ENCODE measurements at places on chromosomes 3 and 15.

DNA sequence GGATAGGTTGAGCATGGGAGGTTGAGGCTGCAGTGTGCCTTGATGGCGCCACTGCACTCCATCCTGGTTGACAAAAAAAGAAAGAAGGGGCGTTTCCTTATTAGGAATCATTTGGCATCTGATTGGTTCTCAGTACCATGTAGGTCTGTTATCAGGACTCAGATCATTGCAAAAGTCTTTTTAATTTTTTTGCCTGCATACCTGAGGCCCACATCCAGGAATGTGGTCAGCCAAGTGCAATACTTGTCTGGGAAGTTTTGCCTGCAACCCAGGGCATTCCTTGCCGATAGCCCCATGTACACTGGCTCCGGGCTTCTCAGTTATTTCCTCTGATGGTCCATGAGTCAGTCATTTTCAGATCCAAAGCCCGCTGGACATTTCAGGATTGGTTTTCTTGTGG, 50.1 kb upstream of the CRTC3 start:
- peaks cover 93% of the 10 kb centered on the region for H3K36me3 ChIP-seq
- no peaks in the 10 kb centered on the region for H3K4me1 ChIP-seq
- H3K4me3 ChIP-seq: no peak overlapping the region

DNA sequence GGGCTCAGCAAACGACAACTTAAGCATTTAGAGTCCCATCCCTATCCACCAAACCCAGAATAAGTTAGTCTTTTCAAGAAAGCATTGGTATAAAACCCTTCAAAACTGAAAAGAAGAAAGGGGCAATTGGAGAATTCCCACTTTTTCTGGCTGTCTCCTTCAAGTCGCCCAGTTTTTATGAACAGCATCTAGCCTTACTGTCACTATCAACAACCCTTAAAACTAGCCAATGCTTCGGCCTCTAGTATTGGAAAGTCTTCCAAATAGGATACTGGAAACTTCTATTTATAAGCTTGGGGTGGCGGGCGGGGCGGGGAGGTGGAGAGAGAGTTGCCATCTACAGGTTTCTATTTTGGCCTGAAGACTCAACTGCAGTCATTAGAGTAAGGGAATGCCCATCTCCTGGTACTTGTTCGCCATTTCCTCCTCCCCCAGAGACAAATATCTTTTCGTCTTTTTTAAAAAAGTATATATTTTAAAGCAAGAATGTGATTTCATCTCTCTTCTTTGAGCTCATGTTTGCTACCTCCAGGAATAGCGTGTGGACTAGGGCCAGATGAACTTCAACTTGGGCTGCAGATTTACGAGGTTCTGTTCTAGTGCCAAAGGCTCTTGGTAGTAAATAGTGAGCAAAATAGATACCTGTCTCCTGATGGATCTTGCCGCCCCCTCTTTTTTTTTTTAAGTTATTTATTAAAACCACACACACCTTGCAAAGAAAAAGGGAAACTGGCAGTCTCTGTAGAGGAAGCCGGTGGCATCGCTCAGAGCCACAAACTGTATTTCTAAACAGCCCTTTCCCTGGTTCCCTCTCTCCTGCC, 2.7 kb downstream of the BCL6 start:
- H3K36me3 ChIP-seq: no peaks in the 10 kb centered on the region
- H3K27me3 ChIP-seq: peaks cover 34% of the 10 kb centered on the region
- no peak overlapping the region for H3K4me3 ChIP-seq
- DNase-seq: no peak
- H3K27ac ChIP-seq: no peak overlapping the region
- no peaks in the 10 kb centered on the region for H3K4me1 ChIP-seq

DNA sequence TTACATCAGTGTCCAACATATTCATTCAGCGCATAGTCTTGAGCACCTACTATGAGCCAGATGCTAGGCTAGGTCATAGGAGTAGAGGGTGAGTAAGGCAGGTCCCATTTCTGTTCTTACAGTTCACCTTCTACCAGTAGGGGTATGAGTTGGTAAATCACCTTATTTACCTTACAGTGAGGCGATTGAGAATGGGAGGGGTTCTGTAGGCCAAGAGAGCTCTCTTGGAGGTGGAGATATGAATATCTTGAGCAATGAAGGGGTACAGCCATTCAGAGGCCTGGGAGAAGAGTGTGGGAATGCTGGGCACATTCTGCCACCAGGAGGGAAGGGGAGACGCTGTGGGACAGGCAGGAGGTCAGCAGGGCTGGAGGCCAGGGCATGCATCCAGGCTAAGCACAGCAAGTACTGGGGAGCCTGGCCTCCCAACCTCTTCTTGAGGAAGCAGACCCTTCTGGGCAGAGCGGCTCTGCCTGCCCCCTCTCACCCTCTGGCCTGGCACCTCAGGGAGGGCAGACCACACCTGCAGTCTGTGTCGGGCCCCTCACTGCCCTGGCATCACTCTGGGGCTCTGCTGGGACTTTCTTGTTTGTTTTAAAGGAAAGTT, 123.4 kb downstream of the EEFSEC start:
- H3K4me1 ChIP-seq: peaks cover 41% of the 10 kb centered on the region
- no peaks in the 10 kb centered on the region for H3K36me3 ChIP-seq
- no peak overlapping the region for H3K4me3 ChIP-seq
- peak; percentile 49 for DNase-seq
- H3K27ac ChIP-seq: no peak overlapping the region

DNA sequence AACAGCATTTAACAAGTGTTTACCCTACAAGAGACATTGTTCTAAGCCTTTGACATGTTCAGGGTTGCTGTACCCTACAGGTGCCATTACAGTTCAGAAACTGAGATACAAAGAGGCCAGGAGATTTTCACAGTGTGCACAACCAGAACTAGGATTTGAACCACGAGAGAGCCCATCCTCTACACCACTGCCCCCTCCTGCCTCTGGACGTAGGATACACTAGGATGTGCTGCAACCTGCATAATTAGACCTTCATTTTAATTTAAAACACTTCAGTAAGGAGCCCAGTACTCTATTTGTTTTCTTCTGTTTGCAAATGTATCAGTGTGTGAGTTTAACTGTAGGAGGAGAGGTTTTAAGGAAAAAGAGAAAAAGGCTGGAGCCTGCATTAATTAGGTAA, 123.1 kb upstream of the RARB start:
- no peaks in the 10 kb centered on the region for H3K27me3 ChIP-seq
- no peak for DNase-seq
- peaks cover 25% of the 10 kb centered on the region for H3K4me1 ChIP-seq
- no peaks in the 10 kb centered on the region for H3K36me3 ChIP-seq
- H3K4me3 ChIP-seq: no peak overlapping the region
- H3K27ac ChIP-seq: no peak overlapping the region

- DNase-seq: no peak
- no peak overlapping the region for H3K4me3 ChIP-seq
- H3K27me3 ChIP-seq: no peaks in the 10 kb centered on the region
- no peaks in the 10 kb centered on the region for H3K36me3 ChIP-seq
These were observed 1001.0 kb downstream of the FHIT start for GRCh38 chr3:60250206-60250605.

DNA sequence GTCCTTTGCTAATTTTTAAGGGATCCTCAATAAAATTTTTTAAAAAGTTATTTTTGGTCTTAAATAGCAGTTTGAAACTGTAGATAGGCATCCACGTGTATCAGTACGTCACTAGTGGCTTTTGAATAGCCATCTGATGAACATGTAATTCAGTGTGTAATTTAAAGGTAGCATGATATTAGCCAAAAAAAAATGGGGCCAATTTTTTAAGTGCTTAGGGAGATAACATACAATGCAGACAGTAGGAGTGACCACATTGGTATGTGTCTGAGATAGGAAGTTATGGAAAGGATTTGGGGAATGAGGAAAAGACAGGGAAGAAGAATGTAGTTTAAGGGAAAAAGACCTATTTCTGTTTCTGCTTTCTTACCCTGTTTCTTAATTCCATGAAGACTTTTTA, 2.5 kb downstream of the AP4E1 start:
- no peak for DNase-seq
- peaks cover 3% of the 10 kb centered on the region for H3K27me3 ChIP-seq
- H3K36me3 ChIP-seq: peaks cover 34% of the 10 kb centered on the region

GRCh38 chr3:188253800-188254452, 100.0 kb downstream of the LPP start:
- DNase-seq: no peak
- peaks cover 20% of the 10 kb centered on the region for H3K36me3 ChIP-seq
- no peak overlapping the region for H3K27ac ChIP-seq
- H3K4me1 ChIP-seq: peaks cover 8% of the 10 kb centered on the region
- H3K27me3 ChIP-seq: no peaks in the 10 kb centered on the region

GRCh38 chr3:17877299-17877698, 134.9 kb upstream of the TBC1D5 start:
- no peak for DNase-seq
- no peaks in the 10 kb centered on the region for H3K27me3 ChIP-seq
- H3K4me3 ChIP-seq: no peak overlapping the region
- no peak overlapping the region for H3K27ac ChIP-seq

DNA sequence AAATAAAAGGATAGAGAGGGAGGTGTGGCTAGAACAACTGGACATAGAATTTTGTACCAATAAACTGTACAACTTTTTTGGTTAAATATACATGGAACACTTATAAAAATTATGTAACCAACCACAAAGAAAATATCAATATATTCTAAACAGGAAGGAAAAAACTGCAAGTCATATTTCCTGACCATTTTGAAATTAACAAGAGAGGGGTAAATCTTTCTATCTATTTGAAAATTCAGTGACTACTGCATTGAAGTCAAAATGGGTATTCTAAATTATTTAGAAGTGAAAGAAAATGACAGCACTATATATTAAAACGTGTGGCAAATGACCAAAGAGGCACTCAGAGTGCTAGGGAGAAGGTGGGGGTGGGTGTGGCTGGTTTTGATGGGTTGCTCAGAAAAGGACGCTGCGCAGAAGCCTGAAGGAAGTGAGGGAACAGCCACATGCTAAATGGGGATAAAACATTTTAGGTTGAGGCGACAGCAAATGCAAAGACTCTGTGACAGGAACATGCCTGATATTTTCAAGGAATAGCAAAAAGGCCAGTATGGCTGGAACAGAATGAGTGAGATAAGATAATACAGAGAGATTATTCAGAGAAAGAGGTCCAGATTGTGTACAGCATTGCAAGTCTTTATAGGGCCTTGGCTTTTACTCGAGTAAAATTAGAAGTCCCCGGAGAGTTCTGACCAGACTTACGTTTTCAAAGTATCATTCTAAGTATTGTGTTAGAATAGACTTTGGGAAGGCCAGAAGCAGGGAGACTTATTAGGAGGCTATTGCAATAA, 41.1 kb downstream of the ERICH6 start:
- H3K4me3 ChIP-seq: no peak overlapping the region
- H3K27ac ChIP-seq: no peak overlapping the region
- no peaks in the 10 kb centered on the region for H3K4me1 ChIP-seq
- no peaks in the 10 kb centered on the region for H3K36me3 ChIP-seq
- no peak for DNase-seq

Measured in endodermal cell (in vitro differentiated cells).